ENCODE measurements at places on chromosomes 6 and 20. TPM values are rescaled to one million over a fixed set of nuclear protein-coding genes. Genes with fewer than 3 reads are reported as not detected.

Gene COL21A1
- total RNA-seq, result under 0.01 TPM

Gene POU5F1
- not detected for total RNA-seq

Gene ABHD12
- 59.6 TPM for total RNA-seq

Gene AK9
- total RNA-seq, result 3.7 TPM

Gene IL17A
- total RNA-seq, result not detected

Gene SIRPG
- total RNA-seq, result not detected

Gene SCRT2
- not detected for total RNA-seq

Gene TMC2
- total RNA-seq, result under 0.01 TPM

Gene WFDC10B
- not detected for total RNA-seq

Gene EYS
- total RNA-seq, result not detected

Gene GCNT2
- 182 TPM for total RNA-seq

Gene C20orf173
- not detected for total RNA-seq

Gene RALGAPA2
- total RNA-seq, result 8.9 TPM

Gene ACSS1
- total RNA-seq, result 29.8 TPM

Gene SPTLC3
- 4.6 TPM for total RNA-seq

Gene TAB2
- 27.5 TPM for total RNA-seq

Gene PLN
- total RNA-seq, result not detected

Gene VWA7
- 0.15 TPM for total RNA-seq

Gene GPR6
- not detected for total RNA-seq

Gene OXT
- not detected for total RNA-seq

Gene OLIG3
- not detected for total RNA-seq

Measured in melanocyte of skin (primary cell).